Dermis lymphatic vessel endothelial cell (primary cell): ENCODE measurements at places on chromosomes 7 and 10. TPM values are rescaled to one million over a fixed set of nuclear protein-coding genes. Genes with fewer than 3 reads are reported as not detected.

FAM180A gene
- total RNA-seq = under 0.01 TPM in 1 of 2 replicates, not detected in the other

CALD1 gene
- total RNA-seq = 168 and 276 TPM in 2 replicates

ZNF518A gene
- 14.3 and 15.8 TPM in 2 replicates for total RNA-seq

COL28A1 gene
- total RNA-seq = 0.17 TPM in 1 of 2 replicates, not detected in the other

ITGB8 gene
- 1.6 and 5.5 TPM in 2 replicates for total RNA-seq

ACTL6B gene
- total RNA-seq = not detected in 2 replicates

RASSF4 gene
- 14.1 and 18.0 TPM in 2 replicates for total RNA-seq

VAX1 gene
- total RNA-seq = not detected in 2 replicates

PYROXD2 gene
- 2.5 and 4.9 TPM in 2 replicates for total RNA-seq

ZNF467 gene
- total RNA-seq = 6.1 and 7.2 TPM in 2 replicates

SORBS1 gene
- total RNA-seq = 3.7 and 10.7 TPM in 2 replicates

FKBP6 gene
- not detected in 2 replicates for total RNA-seq

SPDYE9 gene
- not detected in 2 replicates for total RNA-seq

COA1 gene
- total RNA-seq = 25.8 and 40.7 TPM in 2 replicates

EGR2 gene
- total RNA-seq = 0.17 and 0.22 TPM in 2 replicates

CFAP70 gene
- 0.22 and 0.26 TPM in 2 replicates for total RNA-seq

BICC1 gene
- total RNA-seq = under 0.01 and 0.43 TPM in 2 replicates

DDIT4 gene
- total RNA-seq = 133 and 184 TPM in 2 replicates

HMX3 gene
- total RNA-seq = not detected in 2 replicates

OR9A2 gene
- total RNA-seq = not detected in 2 replicates

ZNF786 gene
- total RNA-seq = 5.3 and 7.6 TPM in 2 replicates

ZNF488 gene
- total RNA-seq = 0.09 TPM in 1 of 2 replicates, not detected in the other

NPY4R gene
- not detected in 2 replicates for total RNA-seq

PPP1R17 gene
- not detected in 2 replicates for total RNA-seq

FAM25G gene
- total RNA-seq = not detected in 2 replicates

RTKN2 gene
- under 0.01 and 0.09 TPM in 2 replicates for total RNA-seq

OPALIN gene
- not detected in 2 replicates for total RNA-seq

ITPRID1 gene
- not detected in 2 replicates for total RNA-seq

CDK5 gene
- total RNA-seq = 16.8 and 16.9 TPM in 2 replicates

SAMD9L gene
- 5.2 and 8.2 TPM in 2 replicates for total RNA-seq

VGF gene
- total RNA-seq = not detected in 2 replicates

TBXAS1 gene
- 0.69 and 0.87 TPM in 2 replicates for total RNA-seq

FAM221A gene
- total RNA-seq = 5.9 and 9.4 TPM in 2 replicates

HTR5A gene
- total RNA-seq = not detected in 2 replicates

MMP21 gene
- 1.1 TPM in 2 replicates for total RNA-seq

IFIT1B gene
- total RNA-seq = not detected in 2 replicates

SUN3 gene
- not detected in 2 replicates for total RNA-seq
